Endothelial cell of umbilical vein (primary cell): ENCODE measurements at places on chromosomes 6 and 20. TPM values are rescaled to one million over a fixed set of nuclear protein-coding genes. Genes with fewer than 3 reads are reported as not detected.

PNPLA1 gene
- total RNA-seq, result not detected in 2 replicates

TTLL9 gene
- not detected in 2 replicates for total RNA-seq

PRKN gene
- 0.60 TPM in 1 of 2 replicates, not detected in the other for total RNA-seq

SLC17A3 gene
- not detected in 2 replicates for total RNA-seq

TMC2 gene
- total RNA-seq, result not detected in 2 replicates

TEAD3 gene
- 1.1 and 2.0 TPM in 2 replicates for total RNA-seq

TRDN gene
- total RNA-seq, result not detected in 2 replicates

SMLR1 gene
- not detected in 2 replicates for total RNA-seq

TBXT gene
- total RNA-seq, result not detected in 2 replicates

MC3R gene
- total RNA-seq, result not detected in 2 replicates

KCNK16 gene
- total RNA-seq, result not detected in 2 replicates

RAB32 gene
- 65.6 and 78.3 TPM in 2 replicates for total RNA-seq

PRSS35 gene
- total RNA-seq, result not detected in 2 replicates

FAM209A gene
- total RNA-seq, result 0.49 TPM in 1 of 2 replicates, not detected in the other

PTK7 gene
- 65.3 and 65.6 TPM in 2 replicates for total RNA-seq

PAK1IP1 gene
- 20.6 and 20.9 TPM in 2 replicates for total RNA-seq

BMP5 gene
- total RNA-seq, result not detected in 2 replicates

PLN gene
- total RNA-seq, result not detected in 2 replicates

LCA5 gene
- 4.2 and 4.9 TPM in 2 replicates for total RNA-seq

SLC18B1 gene
- 8.4 and 8.5 TPM in 2 replicates for total RNA-seq

MAFB gene
- 1.3 and 1.8 TPM in 2 replicates for total RNA-seq

FNDC1 gene
- 0.04 TPM in 1 of 2 replicates, not detected in the other for total RNA-seq

GPR63 gene
- total RNA-seq, result 0.09 and 0.13 TPM in 2 replicates

SLC22A7 gene
- not detected in 2 replicates for total RNA-seq

CPXM1 gene
- 9.3 and 20.3 TPM in 2 replicates for total RNA-seq

CASS4 gene
- total RNA-seq, result not detected in 2 replicates

TXNDC5 gene
- total RNA-seq, result 1,581 and 1,665 TPM in 2 replicates

TRIM31 gene
- not detected in 2 replicates for total RNA-seq

NR2E1 gene
- total RNA-seq, result not detected in 2 replicates

RAET1G gene
- 0.74 and 1.6 TPM in 2 replicates for total RNA-seq

GHRH gene
- total RNA-seq, result not detected in 2 replicates

ULBP1 gene
- total RNA-seq, result 0.33 and 2.3 TPM in 2 replicates

CLPSL2 gene
- total RNA-seq, result not detected in 2 replicates

MCHR2 gene
- total RNA-seq, result not detected in 2 replicates

HDGFL1 gene
- total RNA-seq, result not detected in 2 replicates

TSBP1 gene
- not detected in 2 replicates for total RNA-seq

COL12A1 gene
- total RNA-seq, result 89.1 and 102 TPM in 2 replicates
